ENCODE measurements at places on chromosomes 6 and 20.

DNA sequence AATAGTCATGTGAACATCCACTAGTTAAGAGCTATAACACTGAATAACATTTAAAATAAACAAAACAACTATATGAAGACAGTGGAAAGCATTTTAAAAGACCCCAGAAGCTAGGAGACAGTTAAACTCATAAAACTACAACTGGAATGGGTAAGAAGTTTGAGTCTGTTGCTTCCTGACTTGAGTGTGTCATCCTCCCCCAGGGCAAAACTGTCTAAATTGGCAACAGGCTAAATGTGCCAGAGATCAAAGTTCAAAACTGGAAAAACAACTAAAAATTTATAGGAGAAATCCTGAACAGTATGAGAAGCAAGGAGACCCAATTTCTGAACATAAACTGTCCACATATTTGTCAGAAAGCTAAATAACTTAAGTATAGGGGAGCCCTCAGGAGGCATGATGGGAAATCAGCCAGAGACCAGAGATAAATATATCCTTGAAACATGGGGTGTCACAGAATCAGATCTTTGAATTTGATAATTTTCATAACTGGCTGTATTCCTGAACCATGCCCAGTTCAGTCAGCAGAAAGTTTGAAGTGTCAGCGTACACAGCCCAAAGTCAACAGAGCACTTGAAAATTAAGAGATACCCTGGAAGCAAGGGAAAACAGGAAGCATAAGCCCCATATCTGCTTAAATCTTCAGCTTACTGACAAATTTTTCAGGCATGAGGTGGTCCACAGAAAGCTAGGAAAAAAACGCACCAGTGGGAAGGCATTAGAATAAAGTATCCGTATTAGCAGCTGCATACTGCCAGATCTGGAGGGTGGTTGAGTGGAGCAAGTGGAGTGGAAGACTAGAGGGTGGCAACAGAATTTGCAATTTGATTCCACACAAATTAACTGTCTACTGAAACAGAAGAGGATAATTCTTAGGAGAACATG is 516.1 kb upstream of the MAN1A1 start:
- DNase-seq = no peak

DNA sequence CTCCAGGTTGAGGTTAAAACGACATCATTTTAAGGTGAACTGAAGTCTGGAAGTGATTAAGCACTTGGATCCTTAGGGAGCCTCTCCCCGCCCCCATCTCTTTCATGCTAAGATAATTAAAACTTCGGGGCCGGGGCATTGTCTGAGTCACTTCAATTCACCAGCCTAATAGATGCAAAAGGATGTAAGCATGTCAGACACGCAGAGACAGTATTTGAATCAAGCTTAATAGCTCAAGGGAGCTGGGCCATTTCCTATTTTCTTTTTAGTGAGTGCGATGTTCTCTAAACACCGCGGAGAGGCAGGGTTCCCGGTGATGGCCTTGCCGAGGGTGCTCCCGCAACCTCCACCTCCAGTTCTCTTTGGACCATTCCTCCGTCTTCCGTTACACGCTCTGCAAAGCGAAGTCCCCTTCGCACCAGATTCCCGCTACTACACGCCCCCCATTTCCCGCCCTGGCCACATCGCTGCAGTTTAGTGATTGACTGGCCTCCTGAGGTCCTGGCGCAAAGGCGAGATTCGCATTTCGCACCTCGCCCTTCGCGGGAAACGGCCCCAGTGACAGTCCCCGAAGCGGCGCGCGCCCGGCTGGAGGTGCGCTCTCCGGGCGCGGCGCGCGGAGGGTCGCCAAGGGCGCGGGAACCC is 516 bp upstream of the IRF4 start:
- no peak for DNase-seq

DNA sequence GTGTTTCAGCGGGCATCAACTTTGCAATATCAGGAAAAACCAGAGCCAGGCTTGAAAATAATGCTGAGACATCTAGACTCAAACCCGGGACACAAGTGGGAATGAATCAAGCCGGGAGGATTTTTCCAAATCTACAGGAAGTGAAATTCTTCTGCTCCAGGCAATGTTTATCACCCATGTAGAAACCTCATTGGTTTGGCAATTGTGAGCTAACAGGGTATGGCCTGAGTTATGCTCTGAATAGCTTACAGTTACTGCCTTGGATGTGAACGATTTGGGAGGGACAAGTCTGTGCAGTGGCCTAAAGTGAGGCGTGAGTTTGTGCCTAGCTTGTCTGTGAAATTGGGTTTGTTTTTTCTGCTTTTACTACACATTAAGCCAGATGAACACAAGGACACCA is 87.4 kb downstream of the PCSK2 start:
- no peak for DNase-seq

GRCh38 chr6:108627692-108628550 is 67.2 kb downstream of the FOXO3 start:
- peak; percentile 47 for DNase-seq

GRCh38 chr20:5767493-5768098 is 17.4 kb downstream of the SHLD1 start:
- DNase-seq = no peak

GRCh38 chr6:75024828-75025227 is 181.0 kb downstream of the COL12A1 start:
- DNase-seq = no peak

GRCh38 chr6:391559-392440 is at the start of gene IRF4:
TSS of gene IRF4 (plus strand) at chr6:391752. CDS start at chr6:393153, 1,401 bp downstream.
- DNase-seq = no peak

- no peak for DNase-seq
Measured at GRCh38 chr6:106037060-106037459, 49.1 kb upstream of the PRDM1 start.

GRCh38 chr20:24235296-24236175 is 233.9 kb upstream of the SYNDIG1 start:
- no peak for DNase-seq

DNA sequence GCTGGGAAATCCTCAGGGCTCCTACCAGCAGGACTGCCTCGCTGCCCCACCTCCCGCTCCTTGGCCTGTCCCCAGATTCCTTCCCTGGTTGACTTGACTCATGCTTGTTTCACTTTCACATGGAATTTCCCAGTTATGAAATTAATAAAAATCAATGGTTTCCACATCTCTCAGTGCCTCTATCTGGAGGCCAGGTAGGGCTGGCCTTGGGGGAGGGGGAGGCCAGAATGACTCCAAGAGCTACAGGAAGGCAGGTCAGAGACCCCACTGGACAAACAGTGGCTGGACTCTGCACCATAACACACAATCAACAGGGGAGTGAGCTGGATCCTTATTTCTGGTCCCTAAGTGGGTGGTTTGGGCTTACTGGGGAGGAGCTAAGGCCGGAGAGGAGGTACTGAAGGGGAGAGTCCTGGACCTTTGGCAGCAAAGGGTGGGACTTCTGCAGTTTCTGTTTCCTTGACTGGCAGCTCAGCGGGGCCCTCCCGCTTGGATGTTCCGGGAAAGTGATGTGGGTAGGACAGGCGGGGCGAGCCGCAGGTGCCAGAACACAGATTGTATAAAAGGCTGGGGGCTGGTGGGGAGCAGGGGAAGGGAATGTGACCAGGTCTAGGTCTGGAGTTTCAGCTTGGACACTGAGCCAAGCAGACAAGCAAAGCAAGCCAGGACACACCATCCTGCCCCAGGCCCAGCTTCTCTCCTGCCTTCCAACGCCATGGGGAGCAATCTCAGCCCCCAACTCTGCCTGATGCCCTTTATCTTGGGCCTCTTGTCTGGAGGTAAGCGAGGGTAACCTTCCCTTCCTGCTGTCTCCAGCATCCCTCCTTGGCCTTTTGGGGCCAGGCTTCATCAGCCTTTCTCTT is at the start of gene CFB:
CFB (plus strand) TSS at position 589 of the 863 bp plus-strand sequence; CDS start at position 716, 127 bp downstream.
- peak; percentile 89 for DNase-seq

GRCh38 chr6:138485586-138486248 is 13.6 kb downstream of the NHSL1 start:
- DNase-seq = no peak

DNA sequence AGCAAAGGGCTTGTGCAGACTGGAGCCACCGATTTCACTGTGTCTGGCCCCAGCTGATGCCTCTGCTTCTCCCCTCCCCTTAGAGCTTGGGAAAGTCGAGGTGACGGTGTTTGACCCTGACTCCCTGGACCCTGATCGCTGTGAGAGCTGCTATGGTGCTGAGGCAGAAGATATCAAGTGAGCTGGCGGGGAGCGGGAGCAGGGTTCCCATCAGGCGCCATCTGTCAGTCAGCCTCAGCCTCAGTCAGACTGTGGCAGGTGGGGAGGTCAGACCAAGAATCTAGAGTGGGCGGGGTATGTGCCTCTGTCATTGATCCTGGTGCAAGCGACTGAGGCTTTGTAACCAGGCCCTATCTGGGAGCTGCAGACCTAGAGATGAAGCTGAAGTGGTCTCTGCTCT is 5.5 kb downstream of the ERGIC3 start:
- DNase-seq = no peak

DNA sequence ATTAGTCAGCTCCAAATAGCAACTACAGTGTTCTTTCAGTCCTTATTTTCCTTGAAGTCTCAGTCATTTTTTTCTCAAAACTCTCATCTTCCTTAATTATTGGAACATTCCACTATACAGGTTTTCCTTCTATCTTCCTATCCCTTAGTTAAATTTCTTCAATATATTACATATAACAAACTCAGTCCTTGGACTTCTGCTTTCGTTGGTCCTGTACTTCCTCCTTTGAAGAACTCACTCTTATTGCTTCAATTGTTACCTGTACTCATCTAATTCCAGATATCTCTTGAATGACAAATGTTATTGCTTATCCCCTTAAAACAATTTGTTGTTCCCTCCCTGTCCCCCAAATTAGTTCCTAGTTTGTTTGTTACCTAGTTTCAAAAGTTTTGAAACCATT is 67.7 kb upstream of the NOTCH4 start:
- no peak for DNase-seq

DNA sequence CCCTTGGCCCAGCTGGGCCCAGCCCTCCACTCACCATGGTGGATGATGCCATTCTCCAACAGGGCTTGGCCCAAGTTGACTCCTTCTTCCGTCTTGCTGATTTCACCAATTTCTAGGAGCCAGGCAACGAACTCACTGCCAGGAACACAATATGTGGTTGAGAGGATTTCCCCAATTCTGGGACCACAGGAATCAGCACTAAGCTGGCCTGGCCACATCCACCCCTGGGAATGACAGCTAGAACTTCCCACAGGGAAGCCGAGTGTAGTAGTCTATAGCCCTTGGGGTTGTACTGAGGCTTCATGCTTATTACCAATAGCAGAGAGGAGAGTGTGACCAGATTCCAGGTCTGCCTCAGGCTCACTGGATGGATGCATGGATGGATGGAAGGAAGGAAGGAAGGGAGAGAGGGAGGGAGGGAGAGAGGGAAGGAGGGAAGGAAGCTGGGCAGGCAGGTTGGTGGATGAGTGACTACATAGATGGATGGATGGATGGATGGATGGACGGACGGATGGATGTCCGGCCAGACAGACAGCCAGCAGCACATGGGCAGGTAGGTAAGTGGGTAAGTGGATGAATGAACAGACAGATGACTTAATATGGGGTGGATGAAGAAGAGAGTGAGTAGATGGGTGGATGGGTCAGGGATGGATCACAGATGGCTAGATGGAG is 146.5 kb downstream of the PREX1 start:
- no peak for DNase-seq
